Smooth muscle cell of the coronary artery (primary cell): ENCODE measurements at places on chromosomes 3 and 15. TPM values are rescaled to one million over a fixed set of nuclear protein-coding genes. Genes with fewer than 3 reads are reported as not detected.

The TRPC1 gene
- total RNA-seq = 18.9 and 29.0 TPM in 2 replicates

The A4GNT gene
- total RNA-seq = not detected in 2 replicates

The KBTBD12 gene
- not detected in 2 replicates for total RNA-seq

The WDR48 gene
- total RNA-seq = 27.3 and 39.7 TPM in 2 replicates

The CCDC9B gene
- 17.8 and 38.0 TPM in 2 replicates for total RNA-seq

The C3orf20 gene
- under 0.01 TPM in 1 of 2 replicates, not detected in the other for total RNA-seq

The IGDCC3 gene
- not detected in 2 replicates for total RNA-seq

The ATP13A5 gene
- total RNA-seq = not detected in 2 replicates

The RYR3 gene
- total RNA-seq = under 0.01 and 0.15 TPM in 2 replicates

The TF gene
- total RNA-seq = under 0.01 and 0.30 TPM in 2 replicates

The MOBP gene
- under 0.01 TPM in 1 of 2 replicates, not detected in the other for total RNA-seq

The P2RY1 gene
- total RNA-seq = 0.08 and 0.35 TPM in 2 replicates

The LDHAL6B gene
- not detected in 2 replicates for total RNA-seq
